ENCODE measurements at places on chromosomes 2 and 18.

- DNase-seq, result no peak
These were observed 175.3 kb downstream of the ZNF385B start for GRCh38 chr2:179686069-179686468.

GRCh38 chr2:220837226-220837625 lies 734.9 kb downstream of the EPHA4 start:
- DNase-seq, result no peak

DNA sequence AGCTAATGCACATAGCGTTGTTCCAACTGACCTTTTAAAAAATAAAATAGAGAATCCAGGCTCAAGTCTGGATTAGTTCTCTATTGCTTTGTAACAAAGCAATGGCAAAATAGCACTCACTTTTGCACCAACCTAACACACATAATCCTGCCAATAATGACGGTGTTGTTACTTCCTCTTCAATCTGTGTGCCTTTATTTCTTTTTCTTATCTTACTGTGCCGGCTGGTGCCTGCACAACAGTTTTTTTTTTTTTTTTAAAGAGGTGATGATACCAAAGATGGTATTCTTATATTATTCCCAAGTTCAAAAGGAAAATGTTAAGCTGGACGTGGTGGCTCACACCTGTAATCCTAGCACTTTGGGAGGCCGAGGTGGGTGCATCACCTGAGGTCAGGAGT lies 3.4 kb downstream of the PLB1 start:
- no peak for DNase-seq

GRCh38 chr18:22977847-22978701 lies 44.9 kb downstream of the RBBP8 start:
- DNase-seq, result peak; percentile 85

DNA sequence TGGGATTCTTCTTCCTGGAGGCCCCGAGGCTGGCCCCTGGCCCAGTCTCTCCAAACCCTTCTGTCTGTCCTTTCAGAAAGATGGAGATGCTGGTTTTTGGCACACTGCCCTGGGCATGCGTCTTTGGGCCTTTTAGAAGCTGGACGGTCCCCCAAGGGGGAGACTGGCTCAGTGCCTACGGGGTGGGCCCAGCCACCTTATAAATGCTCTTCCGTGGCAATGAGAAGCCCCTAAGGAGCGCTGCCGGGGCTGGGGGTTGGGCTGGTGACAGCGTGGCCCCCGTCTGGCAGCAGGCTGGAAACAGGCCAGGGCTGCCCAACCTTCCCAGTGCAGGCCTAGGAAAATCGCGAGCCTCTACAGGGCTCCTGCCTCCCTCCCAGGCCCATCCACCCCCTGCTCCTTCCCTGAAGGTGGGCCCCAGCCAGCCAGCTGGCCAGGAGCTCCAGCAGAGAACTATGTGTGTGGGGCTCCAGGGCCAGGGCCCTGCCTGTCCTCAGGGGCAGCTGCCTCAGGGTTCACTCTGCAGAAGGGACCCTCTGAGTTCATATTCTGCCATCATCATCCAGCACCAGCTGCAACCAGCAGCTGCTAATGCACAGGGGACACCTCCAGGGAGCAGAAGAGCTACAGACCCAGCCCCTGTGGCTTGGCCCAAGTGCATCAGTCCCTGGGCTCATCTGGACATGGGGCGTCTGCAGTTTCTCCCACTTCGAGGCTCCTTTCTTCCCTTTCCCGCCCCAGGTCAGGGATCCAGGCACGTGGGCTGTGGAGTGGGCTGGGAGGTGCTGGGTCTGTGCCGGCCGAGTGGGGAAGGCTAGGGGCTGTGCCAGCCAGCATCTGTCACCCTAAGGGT lies 107.6 kb upstream of the OTOS start:
- DNase-seq, result no peak

GRCh38 chr2:186891185-186891621 lies 42.2 kb upstream of the ZSWIM2 start:
- peak; percentile 71 for DNase-seq

- no peak for DNase-seq
These were observed 77.7 kb downstream of the MAP3K20 start for GRCh38 chr2:173153301-173153885.

GRCh38 chr2:40168032-40168431 lies 283.9 kb downstream of the SLC8A1 start:
- no peak for DNase-seq

GRCh38 chr2:134462791-134463698 lies 209.2 kb downstream of the MGAT5 start:
- no peak for DNase-seq

DNA sequence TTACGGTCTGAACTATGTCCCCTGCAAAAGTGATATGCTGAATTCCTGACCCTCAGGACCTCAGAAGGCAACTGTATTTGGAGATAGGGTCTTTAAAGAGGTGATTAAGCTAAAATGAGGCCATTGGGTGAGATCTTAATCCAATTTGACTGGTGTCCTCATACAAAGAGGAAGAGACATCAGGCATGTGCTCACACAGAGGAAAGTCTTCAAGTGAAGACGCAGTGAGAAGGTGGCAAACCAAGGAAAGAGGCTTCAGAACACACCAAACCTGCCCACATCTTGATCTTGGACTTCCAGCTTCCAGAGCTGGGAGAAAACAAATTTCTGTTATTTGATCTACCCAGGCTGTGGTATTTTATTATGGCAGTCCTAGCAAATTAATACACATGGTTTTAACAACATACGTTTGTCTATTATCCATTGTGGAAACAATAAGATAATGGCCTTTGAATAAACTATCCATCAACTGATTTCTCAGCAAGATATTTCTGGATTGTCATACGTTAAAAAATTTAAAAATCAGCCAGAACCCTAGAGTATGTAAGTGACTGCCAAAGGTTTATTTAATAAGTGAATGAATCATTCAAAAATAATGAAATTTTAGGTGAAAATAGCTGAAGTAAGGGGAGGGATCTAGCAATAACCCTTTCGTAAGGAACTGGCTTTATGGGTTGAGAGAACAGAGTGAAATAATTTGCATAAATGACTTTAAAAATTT lies 6.5 kb downstream of the WIPF1 start:
- no peak for DNase-seq

DNA sequence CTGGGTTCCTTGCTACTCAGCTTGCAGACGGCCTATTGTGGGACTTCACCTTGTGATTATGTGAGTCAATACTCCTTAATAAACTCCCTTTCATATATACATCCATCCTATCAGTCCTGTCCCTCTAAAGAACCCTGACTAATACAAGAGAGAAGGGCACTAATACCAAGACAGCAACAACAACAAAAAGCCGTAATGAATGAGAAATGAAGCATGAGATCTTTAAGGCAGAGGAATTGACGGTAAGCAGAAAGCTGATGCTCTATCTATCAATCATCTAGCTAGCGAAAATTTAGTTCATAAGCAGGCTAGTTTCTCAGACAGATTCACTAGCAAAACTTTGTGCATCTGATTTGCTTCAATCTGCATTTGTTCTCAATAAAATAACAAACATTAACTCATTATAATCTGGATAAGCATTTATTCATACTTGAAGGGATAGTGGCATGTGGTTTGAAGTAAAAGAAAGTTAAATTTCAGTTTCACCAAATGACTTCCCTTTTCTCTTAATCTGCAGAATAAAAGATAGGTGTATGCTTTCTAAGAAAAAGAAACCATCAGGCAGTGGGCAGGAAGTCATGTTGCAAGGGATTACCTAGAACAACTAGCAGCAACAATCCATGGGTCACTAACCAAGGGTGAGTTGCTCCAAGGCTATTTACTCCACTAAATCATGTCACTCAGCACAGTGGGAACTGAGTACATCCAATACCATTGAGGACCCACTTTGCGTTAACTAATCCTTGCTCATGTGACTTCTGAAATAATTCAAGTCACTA lies 376.5 kb downstream of the TMEM182 start:
- no peak for DNase-seq

DNA sequence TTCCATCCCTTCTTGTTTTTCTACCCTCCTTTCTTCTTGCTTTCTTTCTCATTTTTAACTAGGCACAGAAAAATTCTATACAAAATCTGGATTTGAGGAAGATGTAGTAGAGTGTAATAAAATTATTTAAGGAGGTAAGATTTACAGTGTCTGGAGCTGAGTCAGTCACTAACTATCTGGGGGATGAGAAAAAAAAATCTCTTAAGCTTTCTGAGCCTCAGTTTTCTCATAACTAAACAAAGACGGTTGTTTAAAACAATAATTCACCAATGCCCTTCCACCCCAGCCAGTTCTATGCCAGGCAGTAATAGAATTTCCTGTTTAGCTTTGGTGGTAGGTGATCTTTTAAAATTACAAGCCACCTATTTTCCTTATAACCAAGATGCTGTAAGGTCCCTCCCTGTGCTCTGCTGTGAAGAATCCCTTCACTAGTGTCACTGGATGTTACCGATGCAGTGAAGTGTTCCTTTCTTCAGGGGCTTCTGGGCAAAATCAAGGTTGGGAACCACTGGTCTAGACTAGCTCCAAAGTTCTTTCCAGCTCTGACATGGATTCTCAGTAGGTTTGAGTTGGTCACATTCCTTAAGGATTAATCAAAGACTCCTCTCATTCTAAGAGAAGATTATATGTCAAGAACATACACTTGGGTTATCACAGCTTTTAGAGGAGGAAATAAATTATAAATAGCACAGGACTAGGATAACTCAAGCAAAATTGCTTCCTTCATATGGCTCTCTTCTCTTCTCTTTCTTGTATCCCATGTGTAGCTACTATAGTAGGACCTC lies 289.0 kb downstream of the CDH2 start:
- peak; percentile 67 for DNase-seq

GRCh38 chr2:125516496-125517109 lies 1139.4 kb upstream of the GYPC start:
- DNase-seq, result no peak

- peak; percentile 33 for DNase-seq
These were observed 14.7 kb upstream of the SP3 start for GRCh38 chr2:173979751-173980351.

DNA sequence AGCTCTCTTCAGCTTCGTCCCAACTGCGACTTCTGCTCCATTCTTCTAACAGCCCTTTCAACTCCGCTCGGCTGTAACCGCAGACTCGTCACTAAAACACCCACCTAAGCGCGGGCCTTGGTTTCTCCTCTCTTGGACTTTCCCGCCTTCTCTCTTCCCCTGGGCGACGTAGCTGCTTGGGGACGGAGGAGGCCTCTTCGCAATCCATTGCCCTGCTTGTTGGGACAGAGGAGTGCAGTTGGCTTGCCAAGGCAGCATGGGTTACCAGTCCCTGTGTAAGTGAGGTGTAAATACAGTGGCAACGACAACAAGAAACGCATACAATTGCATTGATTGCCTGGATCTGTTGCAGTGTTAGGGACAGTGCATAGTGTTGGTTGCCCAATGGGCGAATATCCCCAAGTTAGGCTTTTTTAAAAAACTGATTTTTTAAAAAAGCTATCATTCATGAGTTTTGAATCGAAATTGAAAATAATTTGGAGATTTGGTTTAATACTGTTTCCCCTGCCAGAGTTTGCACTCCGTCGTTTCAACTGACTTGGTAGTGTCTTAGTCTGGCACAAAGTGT lies 484 bp upstream of the DARS1 start:
- DNase-seq, result no peak

DNA sequence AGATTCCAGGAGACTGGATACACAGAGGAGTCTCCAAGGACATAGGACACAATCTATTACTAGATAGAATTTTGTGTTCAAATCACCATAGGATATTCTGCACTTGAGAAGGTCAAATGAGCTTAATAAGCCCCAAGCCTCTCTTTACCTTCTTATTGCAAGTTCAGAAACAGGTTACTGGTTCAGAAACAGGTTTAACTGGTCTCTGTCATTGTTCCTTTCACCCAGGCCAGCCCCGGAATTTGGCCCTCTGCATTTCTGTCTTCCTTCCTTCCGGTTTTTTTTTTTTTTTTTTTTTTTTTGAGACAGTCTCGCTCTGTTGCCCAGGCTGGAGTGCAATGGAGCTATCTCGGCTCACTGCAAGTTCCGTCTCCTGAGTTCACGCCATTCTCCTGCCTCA lies 700.2 kb downstream of the EPHA4 start:
- no peak for DNase-seq

DNA sequence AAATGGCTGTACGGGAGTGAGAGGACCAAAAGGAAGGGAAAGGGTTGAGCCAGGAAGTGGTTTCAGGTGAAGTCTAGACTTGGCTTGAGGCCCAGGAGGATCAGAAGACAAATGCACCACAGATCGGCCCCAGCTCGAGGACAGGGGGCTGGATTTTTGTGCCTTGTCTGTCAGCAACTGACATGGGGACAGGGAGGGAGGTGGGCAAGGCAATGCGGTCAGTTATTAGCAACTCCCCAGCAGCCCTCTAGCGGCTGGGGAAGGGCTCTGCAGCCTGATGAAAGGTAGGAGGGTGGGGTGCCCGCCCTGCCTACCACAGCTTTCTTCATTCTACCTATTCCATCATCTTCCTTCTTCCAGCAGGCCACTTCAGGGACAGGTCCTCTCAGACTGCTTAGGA lies 50.0 kb downstream of the CPO start:
- no peak for DNase-seq

GRCh38 chr2:37324536-37324785 lies 172 bp downstream of the PRKD3 start:
- no peak for DNase-seq

GRCh38 chr2:209322905-209323512 lies 100.8 kb upstream of the MAP2 start:
- DNase-seq, result no peak
